ENCODE measurements at places on chromosomes 2 and 18. TPM values are rescaled to one million over a fixed set of nuclear protein-coding genes. Genes with fewer than 3 reads are reported as not detected.

The LONRF2 gene
- total RNA-seq = 5.2 TPM

The FSHR gene
- not detected for total RNA-seq

The VWA3B gene
- total RNA-seq = not detected

The SULT1C4 gene
- 8.0 TPM for total RNA-seq

The CD226 gene
- total RNA-seq = 0.40 TPM

The STAT4 gene
- total RNA-seq = 1.0 TPM

The SNORC gene
- total RNA-seq = 3.0 TPM

The SPATA3 gene
- total RNA-seq = not detected

The MAP4K3 gene
- total RNA-seq = 37.1 TPM

The TUBA3E gene
- not detected for total RNA-seq

The DIPK1C gene
- total RNA-seq = not detected

The RESP18 gene
- not detected for total RNA-seq

The ICOS gene
- total RNA-seq = not detected

DNA sequence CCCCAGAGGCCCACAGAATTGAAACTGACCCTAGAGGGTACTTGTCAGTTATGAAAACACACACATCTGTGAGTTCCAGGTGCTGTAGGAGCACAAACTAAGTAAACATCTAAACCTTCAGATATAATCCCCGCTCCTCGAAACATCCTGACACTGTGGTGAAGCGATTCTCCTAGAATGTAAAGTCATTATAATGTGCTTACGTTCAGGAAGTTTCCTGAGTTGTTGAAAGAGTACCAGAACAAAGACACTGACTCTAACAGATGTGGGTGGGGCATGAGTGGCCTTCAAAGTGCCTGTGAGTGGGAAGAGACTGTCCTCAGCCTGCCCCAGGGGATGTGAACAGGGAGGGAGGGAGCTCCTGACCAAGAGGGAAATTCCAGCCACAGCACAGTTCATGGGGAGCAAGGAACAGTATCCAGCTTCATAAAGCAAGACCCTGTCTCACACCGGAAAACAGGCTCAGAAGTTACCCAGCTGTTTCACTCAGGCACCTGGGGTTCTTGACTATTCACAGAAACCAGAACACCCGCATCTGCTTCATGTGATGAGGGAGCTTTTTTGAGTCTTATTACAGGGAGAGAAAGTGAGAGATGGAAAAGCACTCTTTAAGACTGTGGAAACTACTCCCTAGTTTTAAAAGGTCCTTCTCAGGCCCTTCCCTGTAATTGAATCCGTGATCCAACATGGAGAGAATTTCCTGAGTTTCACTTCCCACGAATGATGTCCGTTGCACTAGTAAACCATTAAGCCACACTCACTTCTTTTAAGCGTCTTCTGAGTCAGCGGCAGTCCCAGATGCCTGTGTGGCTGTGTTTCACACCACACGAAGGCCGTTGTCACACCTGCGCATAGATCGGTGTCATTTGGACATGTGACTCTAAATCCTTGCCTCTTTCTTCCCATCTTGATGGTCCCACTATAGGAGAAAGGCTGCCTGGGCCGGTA lies 88.6 kb upstream of the EML6 start:
- peak; percentile 20 for DNase-seq

- no peak for DNase-seq
These were observed 36.8 kb downstream of the ARMC9 start for GRCh38 chr2:231235217-231235616.

GRCh38 chr2:206424134-206424533 lies 19.2 kb upstream of the ADAM23 start:
- no peak for DNase-seq

GRCh38 chr18:77054606-77055428 lies 77.8 kb downstream of the MBP start:
- peak; percentile 54 for DNase-seq

GRCh38 chr2:121617042-121617599 lies 32.1 kb downstream of the CLASP1 start:
- DNase-seq = no peak

DNA sequence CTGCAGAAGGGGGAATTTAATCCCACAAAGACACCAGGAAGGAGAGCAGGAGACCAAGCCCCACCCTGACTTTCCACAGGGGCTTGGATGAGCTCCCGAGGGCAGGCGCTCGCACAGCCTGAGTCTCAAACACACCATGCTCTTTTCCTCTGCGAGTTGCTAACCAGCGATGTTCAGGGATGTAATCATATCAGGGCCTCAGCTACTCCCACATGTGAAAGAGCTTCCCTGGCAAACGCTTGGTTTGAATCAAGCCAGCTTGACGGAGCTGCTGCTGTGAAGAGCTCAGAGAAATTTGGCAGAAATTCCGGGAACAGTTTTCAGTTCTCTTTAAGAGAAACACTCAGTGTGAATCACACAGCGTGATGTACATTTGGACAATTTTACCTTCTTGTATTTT lies 385.8 kb downstream of the GALR1 start:
- DNase-seq = no peak

DNA sequence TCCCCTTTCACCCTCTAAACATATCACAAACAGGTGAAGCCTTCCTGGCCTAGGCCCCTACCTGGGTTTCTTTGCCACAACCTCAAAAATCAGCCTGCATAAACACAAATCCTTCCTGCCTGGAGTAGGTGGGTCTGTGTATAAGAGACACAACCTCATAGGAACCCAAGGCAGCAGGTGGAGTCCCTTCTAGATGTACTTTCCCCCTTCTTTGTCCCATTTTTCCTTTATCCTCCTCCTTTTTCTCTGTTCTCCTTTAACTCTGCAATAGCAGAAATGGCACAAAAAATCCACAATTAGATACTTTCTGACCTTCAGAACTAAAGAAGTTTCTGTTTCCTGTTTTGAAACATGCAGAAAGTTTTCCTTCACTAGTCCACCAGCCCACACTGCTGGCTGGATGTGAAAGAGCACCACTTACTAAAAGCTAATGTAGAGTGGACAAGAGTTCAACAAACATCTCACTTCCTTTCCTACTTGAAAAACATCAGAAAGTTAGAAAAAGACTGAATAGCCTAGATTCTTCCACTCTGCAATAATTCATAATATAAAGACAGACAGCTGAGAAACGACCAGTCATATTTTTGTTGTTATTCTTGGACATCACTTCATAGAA lies 11.2 kb downstream of the SLC40A1 start:
- DNase-seq = no peak

- DNase-seq = no peak
These were observed 707.9 kb upstream of the ID2 start for GRCh38 chr2:7973801-7974480.

DNA sequence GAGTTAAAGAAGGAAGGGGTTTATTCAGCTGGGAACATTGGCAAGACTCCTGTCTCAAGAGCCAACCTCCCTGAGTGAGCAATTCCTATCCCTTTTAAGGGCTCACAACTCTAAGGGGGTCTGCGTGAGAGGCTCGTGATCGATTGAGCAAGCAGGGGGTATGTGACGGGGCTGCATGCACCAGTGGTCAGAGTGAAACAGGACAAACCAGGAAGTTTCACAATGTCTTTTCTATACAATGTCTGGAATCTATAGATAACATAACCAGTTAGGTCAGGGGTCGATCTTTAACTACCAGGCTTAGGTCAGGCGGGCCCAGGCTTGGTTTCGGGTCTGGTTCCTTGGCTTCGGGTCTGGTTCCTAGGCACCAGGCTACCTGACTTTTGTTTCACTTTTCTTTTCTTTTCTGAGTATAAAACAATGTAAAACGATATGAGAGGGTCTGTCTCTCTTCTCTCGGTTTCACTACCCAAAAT lies 30.1 kb upstream of the LIPG start:
- no peak for DNase-seq

DNA sequence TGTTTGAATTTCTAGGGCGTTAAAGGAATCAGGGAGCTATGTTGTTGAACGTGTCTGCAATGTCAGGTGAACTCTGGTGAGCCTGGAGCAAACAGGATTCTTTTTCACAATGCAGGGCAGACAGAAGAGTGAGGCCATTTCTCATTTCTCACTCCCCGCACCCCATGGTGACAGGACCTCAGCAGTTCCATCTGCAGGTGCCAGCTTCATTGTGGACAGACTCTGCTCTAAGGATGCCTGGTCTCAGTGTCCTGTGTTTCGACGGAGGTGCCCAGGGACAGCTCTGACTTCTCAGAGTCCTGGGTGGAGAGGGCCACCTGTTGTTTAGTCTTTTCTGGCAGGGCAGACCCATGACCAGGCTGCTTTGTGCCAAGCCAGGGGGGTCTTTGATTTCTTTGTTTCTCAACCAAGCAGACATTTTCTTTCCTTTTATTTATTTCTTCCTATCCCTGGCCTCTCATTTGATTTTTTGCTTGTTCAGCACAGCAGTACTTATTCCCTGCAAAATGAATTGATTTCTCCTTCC lies 201.5 kb downstream of the RNF144A start:
- DNase-seq = no peak

GRCh38 chr2:46899053-46899452 lies 16.6 kb downstream of the MCFD2 start:
- DNase-seq = no peak

DNA sequence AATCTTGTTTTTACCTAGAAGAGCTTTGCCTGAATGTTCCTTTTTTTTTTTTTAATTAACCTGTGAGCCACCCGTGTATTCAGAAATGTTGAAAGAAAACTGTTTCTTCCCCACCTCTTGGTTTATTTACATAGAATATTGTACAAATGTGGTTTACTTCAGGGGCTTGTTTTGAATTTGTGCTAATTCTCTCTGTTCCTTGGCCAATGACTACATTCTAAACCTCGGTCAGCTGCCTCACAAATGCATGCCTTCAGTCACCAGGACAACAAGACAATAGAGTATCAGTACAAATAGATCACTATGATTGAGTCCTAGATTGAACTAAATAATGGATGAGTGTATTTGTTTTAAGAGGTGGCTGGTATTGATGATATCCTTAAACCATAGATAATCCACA lies 36.0 kb downstream of the AGFG1 start:
- DNase-seq = no peak

DNA sequence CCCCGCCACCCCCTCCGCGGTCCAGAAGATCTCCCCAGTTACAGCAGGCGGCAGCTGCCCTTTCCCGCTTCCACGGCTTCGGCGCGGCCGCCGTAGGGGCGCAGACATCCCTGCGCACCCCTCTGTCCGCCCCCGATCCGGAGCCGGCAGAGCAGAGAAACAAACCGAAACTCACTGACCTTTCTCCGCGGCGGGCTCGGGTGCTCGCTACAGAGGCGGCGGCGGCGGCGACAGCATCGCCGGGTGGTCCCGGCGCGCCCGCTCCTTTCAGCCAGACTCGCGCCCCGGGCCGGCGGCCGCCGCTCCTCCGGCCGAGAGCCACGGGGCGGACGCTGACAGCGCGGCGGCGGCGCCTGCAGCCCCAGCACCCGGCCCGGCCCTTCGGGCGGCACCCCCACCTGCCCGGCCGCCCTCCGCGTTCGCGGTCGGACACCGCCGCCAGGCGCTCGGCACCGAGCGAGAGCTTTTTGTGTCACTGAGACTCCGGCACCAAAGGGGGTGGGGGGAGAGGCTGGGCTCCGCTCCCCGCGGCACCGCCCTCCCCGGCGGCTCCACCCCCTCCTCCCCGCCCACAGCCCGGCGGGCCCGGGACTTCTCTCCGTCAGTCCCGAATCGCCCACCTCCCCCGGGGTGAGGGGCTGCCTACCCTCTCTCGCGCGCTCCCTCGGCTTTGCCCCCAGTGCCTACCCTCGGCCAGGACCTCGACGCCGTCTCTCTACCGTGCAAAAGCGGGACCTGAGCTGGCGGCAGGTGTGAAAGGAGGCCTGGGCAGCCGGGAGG lies 1.4 kb upstream of the RNF152 start:
- DNase-seq = peak; percentile 56

- DNase-seq = no peak
These were observed at the start of gene PRKAG3 for GRCh38 chr2:218831378-218831990. Gene PRKAG3, minus strand, starts transcription at chr2:218831803.

DNA sequence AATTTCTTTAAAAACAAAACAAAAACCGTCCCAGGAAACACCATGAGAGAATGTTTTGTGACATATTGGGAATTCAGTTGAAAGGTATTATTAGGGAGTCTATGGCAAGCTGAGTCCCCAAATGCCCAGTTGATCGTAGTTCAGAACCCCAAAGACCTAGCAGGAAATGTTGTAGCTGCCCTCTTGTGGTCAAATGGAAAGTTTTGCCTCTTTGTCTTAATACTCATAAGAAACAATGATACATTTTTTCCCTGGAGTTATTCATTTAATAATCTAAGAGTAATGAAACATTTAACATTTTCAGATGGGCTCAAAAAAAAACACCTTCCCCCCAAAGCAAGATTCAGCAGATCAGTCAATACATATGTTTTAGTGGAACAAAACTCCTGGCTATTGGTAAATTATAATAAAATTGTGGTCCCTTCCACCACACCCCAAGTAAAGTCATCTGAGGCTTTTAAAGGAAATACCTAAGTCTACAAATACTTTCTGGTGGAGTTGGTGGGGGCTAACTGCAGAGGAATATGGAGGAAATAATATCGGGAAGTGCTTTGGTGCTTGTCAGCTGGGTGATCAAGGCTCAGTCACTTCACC lies 37.8 kb upstream of the EFEMP1 start:
- no peak for DNase-seq

GRCh38 chr18:30925795-30926194 lies 116.7 kb downstream of the DSC3 start:
- DNase-seq = no peak

DNA sequence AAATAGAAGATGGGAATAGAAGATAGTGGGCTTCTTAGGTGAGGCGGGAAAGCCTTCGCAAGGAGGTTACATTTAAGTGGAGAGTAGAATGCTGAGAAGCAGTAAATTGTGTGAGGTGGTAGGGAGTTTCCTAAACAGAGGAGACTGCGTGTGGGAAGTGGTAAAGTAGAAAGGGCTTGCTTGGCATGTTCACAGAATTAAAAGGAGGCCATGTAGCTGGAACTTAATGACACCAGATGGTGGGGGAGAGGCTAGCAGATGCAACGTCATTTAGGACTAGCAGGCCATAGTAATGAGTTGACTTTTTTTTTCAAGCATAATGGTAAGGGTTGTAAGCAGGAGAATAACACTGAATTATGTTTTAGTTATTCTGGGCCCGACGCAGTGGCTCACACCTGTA lies 13.0 kb upstream of the RTN4 start:
- DNase-seq = no peak

GRCh38 chr2:71891155-71891554 lies 256.5 kb downstream of the CYP26B1 start:
- no peak for DNase-seq

- DNase-seq = no peak
These were observed 44.7 kb upstream of the TMEM131 start for GRCh38 chr2:98040331-98040939.

GRCh38 chr18:23415515-23415914 lies 37.6 kb upstream of the RIOK3 start:
- no peak for DNase-seq

DNA sequence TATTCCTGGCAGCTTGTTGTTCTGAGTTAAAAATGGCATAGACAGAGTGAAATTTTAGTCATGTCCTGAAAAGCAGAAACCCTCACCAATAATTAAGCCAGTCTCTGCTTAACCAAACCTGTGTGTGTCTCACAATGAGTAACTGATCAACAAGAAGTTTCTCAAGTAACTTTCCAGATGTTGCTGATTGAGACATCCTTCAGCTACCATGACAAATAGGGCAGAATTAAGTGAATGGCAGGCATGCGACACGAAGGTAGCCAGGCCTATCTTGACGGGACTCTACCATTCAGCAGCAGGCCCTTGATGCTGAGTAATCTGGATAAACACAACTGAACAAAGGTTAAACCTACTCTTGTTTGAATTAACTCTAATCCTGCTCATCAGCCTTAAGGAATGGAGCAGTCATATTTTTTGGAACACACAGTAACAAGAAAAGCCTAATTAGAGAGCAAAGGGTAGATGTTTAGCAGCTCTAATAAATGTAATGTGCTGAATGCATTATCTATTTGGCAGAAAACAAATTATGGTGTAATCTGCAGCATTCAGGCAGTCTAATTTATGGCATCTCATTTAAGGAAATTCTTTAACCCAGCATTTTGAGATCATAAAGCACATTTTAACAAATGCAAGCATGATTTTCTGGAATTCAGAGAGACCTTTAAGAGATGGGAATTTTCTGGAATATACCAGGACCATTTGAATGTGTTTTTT lies 159.5 kb upstream of the EPHA4 start:
- DNase-seq = no peak
